ENCODE measurements at places on chromosomes 6 and 20.

GRCh38 chr6:63864061-63864460 lies 228.5 kb downstream of the PHF3 start:
- no peak for DNase-seq

DNA sequence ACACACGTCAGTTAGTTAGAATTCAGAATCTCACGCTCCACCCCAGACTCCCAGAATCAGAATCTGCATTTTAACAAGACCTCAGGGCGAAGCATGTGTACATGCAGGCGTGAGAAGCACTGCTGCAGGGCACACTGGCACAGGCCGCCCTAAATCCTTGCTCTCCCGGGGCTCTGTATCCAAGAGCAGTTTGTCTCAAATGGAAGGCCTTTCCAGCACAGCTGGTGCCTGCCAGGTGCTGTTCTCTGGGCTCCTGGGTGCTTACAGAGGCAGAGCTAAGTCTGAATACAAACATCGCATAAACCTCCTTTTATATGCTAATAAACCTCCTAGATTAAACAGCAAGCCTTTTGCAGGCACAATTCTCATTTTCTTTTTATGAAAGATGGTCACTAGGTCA lies 119.1 kb upstream of the CD93 start:
- DNase-seq, result peak; percentile 72

- DNase-seq, result no peak
Observed at GRCh38 chr6:14452567-14453527, 335.3 kb downstream of the CD83 start.

- DNase-seq, result peak; percentile 39
Observed at GRCh38 chr6:154457046-154457713, 53.3 kb downstream of the CNKSR3 start.

- DNase-seq, result no peak
Observed at GRCh38 chr6:3794092-3794491, 42.6 kb upstream of the PXDC1 start.

DNA sequence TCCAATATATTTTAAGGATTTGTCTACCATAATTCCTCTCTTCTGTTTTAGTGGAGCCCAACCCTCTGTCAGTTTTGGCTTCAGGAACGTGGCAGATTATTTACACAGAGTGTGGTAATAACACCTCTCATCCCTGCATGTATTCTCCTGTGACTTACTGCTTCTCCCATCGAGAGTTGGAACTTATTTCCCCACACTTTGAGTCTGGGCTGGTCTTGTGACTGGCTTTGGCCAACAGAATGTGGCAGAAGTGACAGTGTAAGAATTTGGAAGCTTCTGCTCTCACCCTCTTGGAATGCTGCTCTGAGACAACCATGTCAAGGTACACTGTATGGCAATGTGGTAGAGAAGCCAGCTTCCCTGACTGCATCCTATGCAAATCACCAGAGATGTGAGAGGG lies 407.7 kb downstream of the EPM2A start:
- no peak for DNase-seq

GRCh38 chr20:52172392-52173047 lies 19.1 kb downstream of the ZFP64 start:
- DNase-seq, result no peak

DNA sequence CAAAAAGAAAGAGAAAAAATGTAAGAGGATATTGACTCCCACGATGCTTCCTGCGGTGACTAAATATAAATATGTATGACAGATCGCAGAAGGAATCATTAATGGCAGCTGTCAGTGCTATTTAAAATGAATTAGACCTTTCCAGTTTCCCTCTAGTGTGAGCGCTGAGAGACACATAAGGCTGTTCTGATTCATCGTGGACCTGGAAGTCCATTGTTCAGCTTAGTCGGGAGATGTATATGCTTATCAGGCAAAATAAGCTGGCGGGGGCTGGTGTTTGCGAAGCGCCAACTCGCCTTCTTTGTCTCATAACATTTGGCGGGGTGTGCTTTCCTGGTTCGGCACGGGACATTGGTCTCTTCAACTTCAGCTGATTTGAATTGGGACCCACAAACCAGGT lies 95.4 kb downstream of the CDH4 start:
- no peak for DNase-seq

- peak; percentile 28 for DNase-seq
Observed at GRCh38 chr20:52104546-52105441, 86.8 kb downstream of the ZFP64 start.

DNA sequence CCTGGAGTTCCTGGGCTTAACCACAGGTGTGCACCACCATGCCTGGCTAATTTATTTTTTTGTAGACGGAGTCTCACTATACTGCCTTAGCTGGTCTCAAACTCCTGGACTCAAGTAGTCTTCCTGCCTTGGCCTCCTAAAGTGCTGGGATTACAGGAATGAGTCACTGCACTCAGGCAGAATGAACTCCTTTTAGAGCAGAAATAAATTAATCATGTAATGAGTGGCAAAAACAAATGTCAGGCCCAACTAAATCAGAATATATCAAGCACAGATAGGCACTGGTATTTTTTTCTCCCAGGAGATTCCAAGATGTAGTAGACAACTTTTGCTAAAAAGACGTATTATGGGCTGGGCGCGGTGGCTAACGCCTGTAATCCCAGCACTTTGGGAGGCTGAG lies 2.6 kb downstream of the RPS10 start:
- DNase-seq, result no peak

GRCh38 chr6:138240476-138241245 lies 22.4 kb upstream of the PBOV1 start:
- no peak for DNase-seq

GRCh38 chr6:76510489-76510888 lies 438.0 kb upstream of the IMPG1 start:
- no peak for DNase-seq

DNA sequence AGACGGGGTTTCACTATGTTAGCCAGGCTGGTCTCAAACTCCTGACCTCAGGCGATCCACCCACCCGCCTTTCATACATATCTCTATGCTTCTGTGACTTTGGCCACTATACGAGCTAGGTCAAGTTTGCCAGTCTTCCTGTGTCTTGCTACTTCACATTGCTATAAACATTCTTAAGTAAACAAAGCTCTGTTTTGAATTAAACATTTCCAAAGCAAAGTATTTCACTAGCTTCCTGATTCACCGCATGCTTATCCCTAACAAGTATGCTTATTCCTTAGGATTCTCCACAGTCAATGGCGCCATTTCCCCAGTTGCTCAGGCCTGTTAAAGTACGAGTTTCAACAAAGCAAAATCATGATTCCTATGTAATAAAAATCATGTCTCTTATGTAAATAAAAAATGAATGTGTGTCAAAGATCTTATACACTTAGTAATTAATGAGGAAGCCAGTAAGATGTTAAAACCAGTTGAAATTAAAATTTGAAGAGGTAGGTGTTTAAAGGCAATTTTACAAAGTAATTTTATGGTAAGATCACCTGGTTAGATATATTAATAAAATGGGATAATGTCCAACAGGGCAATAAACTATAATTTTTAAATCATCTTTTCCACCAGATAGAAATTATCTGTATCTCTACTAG lies 88.5 kb downstream of the PRKN start:
- DNase-seq, result no peak

- no peak for DNase-seq
Observed at GRCh38 chr6:31869343-31869742, 6.7 kb upstream of the NEU1 start.

- no peak for DNase-seq
Observed at GRCh38 chr6:28490205-28490890, 25.2 kb downstream of the GPX6 start.

GRCh38 chr6:150325066-150325772 lies 43.6 kb upstream of the IYD start:
- no peak for DNase-seq

GRCh38 chr20:57388953-57389694 lies 2.1 kb upstream of the RBM38 start:
- DNase-seq, result no peak

DNA sequence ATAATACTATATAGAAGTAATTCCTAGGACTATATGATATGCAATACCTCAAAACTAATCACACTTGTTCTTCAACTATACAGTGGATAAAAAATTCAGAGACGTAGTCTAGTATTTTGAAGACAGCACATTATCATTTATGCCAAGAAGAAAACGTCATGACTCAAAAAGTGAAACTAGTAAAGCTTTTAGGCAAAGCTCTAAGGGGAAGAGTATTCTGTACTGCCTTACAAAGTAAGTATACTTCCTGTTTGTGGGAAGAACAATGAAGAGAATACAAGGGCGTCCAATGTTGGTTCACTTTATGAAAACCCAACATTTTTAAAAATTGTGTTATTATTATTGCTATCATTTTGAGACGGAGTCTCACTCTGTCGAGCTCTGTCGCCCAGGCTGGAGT lies 27.9 kb downstream of the LOC128125822 start:
- DNase-seq, result no peak

GRCh38 chr20:7496394-7496991 lies 443.8 kb downstream of the HAO1 start:
- DNase-seq, result no peak

- DNase-seq, result no peak
Observed at GRCh38 chr6:159056899-159057298, 12.1 kb upstream of the TAGAP start.

DNA sequence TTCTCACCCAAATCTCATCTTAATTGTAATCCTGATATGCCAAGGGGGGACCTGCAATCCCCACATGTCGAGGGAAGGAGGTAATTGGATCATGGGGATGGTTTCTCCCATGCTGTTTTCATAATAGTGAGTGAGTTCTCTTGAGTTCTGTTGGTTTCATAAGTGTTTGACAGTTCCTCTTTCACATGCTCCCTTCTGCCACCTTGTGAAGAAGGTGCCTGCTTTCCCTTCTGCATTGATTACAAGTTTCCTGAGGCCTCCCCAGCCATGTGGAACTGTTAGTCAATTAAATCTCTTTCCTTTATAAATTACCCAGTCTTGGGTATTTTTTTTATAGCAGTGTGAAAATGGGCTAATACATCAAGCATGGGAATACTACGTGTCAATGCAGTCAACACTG lies 925.0 kb upstream of the MAN1A1 start:
- DNase-seq, result no peak

DNA sequence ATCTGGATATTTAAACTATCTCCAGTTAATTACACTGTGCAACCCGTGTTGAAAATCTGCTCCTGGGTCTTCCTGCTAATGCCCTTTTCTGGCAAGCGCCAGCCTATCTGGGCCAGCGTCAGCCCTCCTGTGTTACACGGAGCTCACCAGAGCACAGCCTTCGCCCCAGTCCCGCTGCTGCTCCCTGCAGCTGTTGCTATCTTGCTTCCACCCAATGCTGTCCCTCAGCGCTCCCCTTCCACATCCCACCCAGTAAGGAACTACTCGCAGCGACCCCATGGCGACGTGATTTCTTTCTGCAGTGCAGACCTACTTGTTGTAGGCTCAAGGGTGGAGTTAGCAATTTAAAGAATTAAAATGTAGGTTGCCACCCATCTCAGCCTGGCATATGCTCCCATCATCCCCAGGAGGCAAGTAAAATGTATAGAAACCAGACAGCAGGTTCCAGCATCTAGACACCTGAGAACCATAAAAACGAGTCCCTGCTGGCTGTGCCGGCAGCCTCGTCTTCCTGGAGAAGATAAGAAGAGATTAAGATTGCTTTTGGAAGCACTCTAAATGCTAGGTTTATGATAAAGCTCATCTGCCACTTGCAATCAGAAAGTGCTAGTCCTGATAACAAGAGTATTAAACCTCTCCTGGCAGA lies 254.3 kb upstream of the FOXQ1 start:
- no peak for DNase-seq

- DNase-seq, result no peak
Observed at GRCh38 chr6:37602346-37602745, 95.3 kb downstream of the MDGA1 start.

DNA sequence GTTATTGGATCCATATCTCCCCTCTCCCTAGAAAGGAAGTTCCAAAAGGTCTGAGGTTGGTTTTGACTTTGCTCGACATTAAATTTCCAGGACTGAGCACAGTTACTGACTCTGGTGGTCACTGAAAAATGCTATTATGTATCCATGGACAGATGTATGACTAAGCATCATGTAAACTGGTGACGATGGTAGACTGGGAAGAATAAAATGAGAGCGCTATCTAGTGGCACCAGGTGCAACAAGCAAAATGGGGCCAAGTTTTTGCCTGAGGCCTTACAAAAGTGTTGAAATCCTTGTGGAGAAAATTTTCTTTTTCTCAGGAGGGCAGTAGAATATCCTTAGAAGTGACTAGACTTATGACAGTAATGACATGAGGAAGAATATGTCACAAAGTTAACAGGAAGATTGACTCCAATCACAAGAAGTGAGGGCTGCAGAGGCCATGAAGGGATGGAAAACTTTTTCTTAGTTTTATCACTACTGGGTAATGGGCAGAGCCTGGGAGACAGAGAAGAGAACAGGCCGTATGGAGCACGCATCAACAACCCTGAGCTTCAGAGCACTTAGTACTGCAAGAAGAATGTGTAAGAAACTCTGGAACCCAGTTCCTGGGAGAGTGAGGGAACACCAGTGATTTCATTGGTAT lies 88.9 kb upstream of the ELOVL5 start:
- peak; percentile 27 for DNase-seq

GRCh38 chr6:137115658-137116057 lies 57.8 kb downstream of the IL22RA2 start:
- peak; percentile 92 for DNase-seq

GRCh38 chr6:158184608-158185007 lies 16.5 kb downstream of the GTF2H5 start:
- DNase-seq, result no peak

- DNase-seq, result no peak
Observed at GRCh38 chr20:18831830-18832499, 18.4 kb downstream of the SCP2D1 start.

DNA sequence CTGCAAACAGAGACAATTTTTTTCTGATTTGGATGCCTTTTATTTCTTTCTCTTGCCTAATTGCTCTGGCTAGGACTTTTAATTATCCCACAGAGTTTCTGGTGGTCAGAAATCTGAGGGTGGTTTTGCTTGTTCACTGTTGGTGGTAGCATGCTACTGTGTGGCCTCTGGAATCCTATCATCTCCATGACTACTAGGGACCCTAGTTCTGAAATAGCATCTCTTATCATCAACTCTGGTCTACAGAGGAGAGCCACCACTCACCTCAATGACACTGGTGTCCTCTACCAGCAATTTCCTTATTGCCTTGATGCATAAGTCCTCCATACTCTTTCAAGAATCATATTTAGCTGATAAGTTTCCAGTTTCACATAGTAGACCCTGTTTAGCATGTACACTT lies 27.5 kb upstream of the STX11 start:
- DNase-seq, result no peak

DNA sequence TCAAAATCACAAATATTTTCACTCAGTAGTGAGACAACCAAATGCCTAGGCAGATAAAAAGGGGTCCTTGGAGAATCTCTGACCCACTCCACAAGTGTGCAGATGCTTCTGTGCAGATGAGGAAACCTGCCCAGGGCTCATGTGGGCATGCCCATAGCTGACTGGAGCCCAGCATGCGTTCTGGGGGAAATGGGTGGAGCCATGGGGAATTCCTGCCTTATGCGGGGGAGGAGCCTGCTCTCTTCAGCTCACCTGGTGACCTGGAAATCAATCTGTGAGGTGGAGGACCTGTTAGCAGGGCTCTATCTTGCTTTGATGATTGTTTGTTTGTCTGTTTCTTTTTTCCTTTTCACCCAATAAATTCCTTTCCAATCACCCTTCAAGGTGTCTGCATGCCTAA lies 23.4 kb upstream of the PLN start:
- no peak for DNase-seq
